Right lobe of liver (tissue), 6 donors: ENCODE measurements at places on chromosomes 2 and 18. TPM values are rescaled to one million over a fixed set of nuclear protein-coding genes. Genes with fewer than 3 reads are reported as not detected.

- DNase-seq = no peak
Measured at GRCh38 chr2:48278590-48278989, 251.4 kb upstream of the STON1 start.

DNA sequence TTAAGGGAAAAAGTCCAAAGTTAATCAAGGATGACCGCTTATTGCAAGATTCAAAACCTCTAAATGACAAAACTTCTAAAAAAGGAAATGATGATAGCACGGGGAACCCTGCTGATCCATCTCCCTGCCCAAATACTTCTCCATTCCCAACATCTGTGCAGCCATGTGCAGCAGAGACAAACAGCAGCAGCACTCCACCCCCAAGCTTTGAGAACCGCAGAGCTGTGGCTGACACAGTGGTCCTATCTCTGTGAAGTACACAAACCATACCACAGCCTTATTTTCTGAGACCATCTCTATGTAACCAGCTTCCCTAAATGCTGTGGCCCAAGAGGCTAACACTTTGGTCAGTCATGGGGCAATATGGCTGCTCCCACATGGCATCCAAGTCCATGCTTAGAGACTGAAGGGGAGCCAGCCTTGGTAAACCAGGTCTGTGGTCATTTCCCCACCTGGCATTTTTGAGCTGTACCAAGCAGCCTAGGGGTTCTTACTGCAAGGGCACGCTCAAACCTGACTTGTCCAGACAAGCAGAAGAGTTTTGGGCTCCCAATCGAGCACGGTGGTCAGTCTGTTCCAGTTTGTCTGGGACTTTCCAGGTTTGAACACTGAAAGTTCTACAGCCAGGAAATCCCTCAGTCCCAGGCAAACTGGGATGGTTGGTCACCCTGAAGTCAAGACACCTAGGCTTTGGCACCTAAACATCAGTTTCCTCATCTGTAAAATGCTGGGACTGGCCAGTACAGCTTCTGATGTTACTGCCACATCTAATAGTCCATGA lies 17.1 kb upstream of the NFE2L2 start:
- DNase-seq = no peak

DNA sequence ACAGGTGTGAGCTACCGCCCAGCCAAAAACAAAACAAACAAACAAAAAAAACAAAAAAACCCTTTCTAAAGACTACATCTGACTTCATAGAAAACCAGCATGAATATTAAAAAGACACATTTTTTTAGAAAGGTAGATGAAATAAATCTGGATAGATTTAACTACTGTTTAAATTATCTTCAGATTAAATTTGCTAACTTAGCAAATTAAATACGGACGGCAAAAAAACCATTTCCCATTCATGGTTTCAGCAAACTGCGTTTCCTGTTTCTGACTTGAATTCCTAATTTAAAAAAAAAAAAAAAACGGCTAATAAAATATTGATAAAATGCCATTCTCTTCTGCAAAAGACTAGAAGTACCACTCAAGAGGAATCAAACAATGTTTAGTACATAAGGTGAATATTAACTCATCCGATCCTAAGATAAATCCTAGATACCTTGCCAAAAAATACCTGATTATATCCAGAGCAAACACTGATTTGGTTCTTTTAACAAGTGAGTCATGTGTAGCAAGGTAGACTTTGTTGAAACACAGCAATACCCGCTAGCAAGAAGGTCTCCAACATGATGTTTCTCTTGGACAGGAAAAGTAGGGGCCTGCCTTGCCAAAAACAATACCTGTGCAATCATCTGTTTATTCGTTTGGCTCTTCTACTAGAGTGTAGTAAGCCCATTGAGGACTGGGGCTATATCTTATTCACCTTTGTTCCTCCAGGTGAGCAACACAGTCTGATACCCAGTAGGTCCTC lies 96.2 kb downstream of the BARD1 start:
- DNase-seq = no peak

- no peak for DNase-seq
Measured at GRCh38 chr2:37644191-37644590, 27.3 kb downstream of the CDC42EP3 start.

- no peak for DNase-seq
Measured at GRCh38 chr2:10196110-10196892, 73.8 kb downstream of the RRM2 start.

GRCh38 chr18:44773640-44774155 lies 93.0 kb downstream of the SETBP1 start:
- no peak for DNase-seq

- DNase-seq = no peak
Measured at GRCh38 chr18:62614494-62614893, 91.7 kb downstream of the ZCCHC2 start.

GRCh38 chr18:70627182-70627802 lies 338.4 kb downstream of the SOCS6 start:
- DNase-seq = no peak

DNA sequence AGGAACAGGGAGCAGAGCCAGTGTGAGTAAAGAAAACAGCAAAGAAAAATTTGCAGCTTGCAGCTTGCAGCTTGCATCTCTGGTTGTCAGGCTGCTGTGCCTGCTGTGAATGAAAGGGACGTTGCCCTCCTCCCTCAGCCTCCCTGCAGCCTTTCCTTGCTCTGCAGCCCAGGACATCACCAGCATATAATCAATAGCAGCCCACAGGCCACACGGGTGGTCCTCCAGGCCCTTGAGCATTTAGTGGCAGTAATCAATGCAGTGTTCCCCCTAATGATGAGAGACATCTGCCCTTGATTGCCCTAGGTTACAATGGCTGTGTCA lies 122.2 kb upstream of the TACR1 start:
- DNase-seq = no peak

Gene SERPINB13
- not detected for total RNA-seq

Gene CEP68
- 3.4 TPM for total RNA-seq

Gene TGFA
- total RNA-seq = 4.3 TPM
